ENCODE measurements at places on chromosomes 6 and 20. TPM values are rescaled to one million over a fixed set of nuclear protein-coding genes. Genes with fewer than 3 reads are reported as not detected.

DNA sequence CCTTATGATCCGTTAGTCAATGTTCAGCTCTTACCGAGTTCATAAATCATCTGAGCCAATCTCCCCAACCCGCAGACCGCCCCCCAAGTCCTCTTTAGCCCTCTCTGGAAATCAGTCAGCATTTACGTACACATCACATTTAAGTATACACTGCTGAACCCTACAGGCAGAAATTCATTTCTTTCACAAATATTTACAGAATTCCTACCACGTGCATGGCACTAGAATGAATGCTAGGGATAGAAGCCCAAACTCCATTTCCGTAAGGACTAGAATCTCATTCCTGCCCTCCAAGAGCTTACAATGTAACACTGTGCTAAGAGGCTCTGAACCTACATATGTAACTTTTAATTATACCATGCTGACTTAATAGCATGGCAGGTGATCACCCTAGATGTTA lies 1.8 kb downstream of the OSER1 start:
- DNase-seq, result no peak

DNA sequence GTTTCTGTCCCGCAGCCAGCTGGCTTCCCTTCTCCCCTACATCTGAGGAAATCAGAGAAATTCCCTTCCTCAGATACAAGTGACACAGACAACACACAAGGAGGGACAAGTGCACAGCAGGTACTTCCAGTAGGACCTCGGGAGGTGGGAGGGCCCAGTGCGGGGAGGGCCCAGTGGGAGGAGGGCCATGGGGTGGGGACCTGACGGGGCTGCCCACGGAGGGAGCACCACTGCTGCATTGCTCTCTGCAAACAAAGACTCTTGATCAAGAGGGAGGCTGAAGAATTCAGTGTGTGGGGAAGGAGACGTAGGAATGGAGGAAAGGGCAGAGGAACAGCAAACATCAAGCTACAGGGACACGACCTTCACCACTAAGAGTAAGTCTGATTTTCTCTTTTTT lies 9.0 kb downstream of the TAP2 start:
- DNase-seq, result no peak

PHACTR3 gene
- 1.6 TPM for total RNA-seq

- DNase-seq, result no peak
These were observed 95.3 kb upstream of the C6orf118 start for GRCh38 chr6:165404697-165405096.

BHLHE23 gene
- total RNA-seq, result not detected

DNA sequence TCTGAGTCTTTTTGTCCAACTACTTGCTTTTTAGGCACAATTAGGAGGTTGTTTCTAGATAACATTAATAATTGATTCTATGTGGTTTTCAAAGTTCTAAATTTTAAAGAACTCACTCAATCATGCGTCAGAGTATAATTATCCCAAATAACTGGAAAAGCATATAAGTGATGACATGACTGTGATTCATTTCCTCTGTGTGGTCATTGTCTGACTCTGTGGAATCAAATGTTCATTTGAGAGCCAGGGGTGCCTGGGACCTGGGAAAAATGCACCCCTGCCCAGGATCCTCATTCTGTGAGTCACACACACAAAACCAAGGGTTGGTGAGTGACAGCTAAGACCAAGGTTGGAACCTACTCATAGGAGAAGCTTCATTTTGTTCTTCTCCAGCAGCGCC lies 127.1 kb upstream of the MLIP start:
- DNase-seq, result peak; percentile 74
